WTC11 (cell line): ENCODE measurements at places on chromosomes 16 and 17. TPM values are rescaled to one million over a fixed set of nuclear protein-coding genes. Genes with fewer than 3 reads are reported as not detected.

MC1R gene
- total RNA-seq = 3.4 to 3.8 TPM (median 3.5 TPM) in 3 replicates

ZNF500 gene
- total RNA-seq = 14.3 to 19.9 TPM (median 15.5 TPM) in 3 replicates

PLCD3 gene
- total RNA-seq = 45.9 to 55.8 TPM (median 55.8 TPM) in 3 replicates

NRN1L gene
- total RNA-seq = 7.0 to 12.4 TPM (median 7.4 TPM) in 3 replicates
